ENCODE measurements at places on chromosomes 5 and 9.

GRCh38 chr5:57488215-57488955, 5.8 kb upstream of the ACTBL2 start:
- DNase-seq, result peak; percentile 70

- no peak for DNase-seq
Observed at GRCh38 chr5:481347-481746, 38.4 kb downstream of the EXOC3 start.

GRCh38 chr9:121367306-121368137, 2.5 kb downstream of the STOM start:
- peak; percentile 46 for DNase-seq

DNA sequence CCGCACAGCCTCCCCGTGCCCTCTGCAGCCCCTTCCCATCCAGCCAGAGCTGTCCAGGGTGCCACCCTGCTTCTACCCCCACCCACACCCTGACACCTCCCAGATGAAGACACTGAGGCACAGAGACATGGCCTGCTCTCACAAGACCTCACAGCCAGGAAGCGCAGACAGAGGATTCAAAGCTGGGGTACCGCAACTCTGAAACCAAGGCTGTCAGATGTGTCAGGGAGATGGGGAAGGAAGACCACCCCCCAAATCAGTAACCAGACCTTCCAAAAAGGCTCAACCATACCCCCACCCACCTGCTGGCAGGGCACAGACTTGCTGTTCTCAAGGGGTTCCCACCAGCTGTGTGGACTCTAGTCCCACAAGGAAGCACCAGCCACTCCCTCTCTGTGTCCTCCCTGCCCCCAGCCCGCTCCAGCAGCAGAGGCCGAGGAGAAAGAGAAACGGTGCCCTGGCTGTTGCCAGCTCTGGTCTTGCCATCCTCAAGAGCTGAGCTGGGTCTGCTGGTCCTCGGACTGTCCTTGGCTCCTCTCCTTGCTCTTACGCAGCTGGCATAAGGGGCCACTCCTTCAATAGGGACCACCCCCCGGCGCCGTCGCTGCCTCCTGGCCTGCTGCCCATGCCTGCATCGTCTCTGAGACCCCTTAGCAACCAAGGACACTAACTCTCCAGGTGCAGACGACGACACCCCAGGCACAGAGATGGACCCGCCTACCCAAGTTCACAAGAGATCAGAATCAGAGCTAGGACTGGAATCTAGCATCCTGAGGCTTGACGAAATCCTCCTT, 699 bp downstream of the AKNA start:
- DNase-seq, result no peak

DNA sequence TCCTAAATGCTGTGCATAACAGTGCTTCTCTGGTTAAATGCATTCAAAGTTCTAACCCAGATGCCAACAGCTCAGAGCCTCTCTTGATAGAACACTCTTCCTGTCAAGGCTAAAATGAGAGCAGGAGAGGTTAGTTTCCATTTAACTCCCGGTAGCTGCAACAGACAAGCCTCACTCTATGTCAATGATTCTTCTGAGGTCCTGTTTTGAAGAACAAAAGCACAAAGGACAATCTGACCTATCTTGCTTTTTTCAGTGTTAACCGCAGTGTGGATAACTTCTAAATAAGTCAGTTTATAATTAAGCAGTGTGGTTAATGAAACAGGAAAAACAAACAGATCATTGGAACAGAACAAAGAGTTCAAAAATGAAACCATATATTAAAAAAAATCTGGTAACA, 80.7 kb downstream of the ANKRD55 start:
- DNase-seq, result no peak

- peak; percentile 35 for DNase-seq
Observed at GRCh38 chr5:96288166-96288844, 144.7 kb downstream of the PCSK1 start.

- DNase-seq, result no peak
Observed at GRCh38 chr5:4098226-4098625, 502.6 kb downstream of the IRX1 start.
